ENCODE measurements at places on chromosomes 7 and 10. TPM values are rescaled to one million over a fixed set of nuclear protein-coding genes. Genes with fewer than 3 reads are reported as not detected.

DNA sequence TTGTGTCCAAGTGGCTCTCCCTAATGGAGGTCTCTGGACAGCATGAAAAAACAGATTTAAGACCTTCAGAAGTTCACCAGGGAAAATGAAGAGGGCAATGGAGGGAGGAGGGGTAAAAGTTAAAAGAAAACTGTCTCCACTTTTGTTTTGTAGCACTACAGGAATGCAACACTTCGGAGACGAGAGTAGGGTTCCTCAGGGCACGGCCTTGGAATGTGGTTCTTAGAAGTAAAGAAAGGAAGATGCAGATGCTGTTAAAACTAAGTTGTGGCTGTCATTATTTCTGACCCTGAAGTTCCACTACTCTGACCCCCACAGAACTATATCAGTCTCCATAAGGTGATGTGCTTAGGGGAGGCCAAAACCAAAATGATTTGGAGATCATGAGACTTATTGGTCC, 335.1 kb downstream of the XPNPEP1 start:
- no peaks in the 10 kb centered on the region for H3K27me3 ChIP-seq
- H3K4me3 ChIP-seq: no peak overlapping the region
- no peak for DNase-seq
- H3K27ac ChIP-seq: no peak overlapping the region
- H3K36me3 ChIP-seq: no peaks in the 10 kb centered on the region
- H3K4me1 ChIP-seq: no peaks in the 10 kb centered on the region

DNA sequence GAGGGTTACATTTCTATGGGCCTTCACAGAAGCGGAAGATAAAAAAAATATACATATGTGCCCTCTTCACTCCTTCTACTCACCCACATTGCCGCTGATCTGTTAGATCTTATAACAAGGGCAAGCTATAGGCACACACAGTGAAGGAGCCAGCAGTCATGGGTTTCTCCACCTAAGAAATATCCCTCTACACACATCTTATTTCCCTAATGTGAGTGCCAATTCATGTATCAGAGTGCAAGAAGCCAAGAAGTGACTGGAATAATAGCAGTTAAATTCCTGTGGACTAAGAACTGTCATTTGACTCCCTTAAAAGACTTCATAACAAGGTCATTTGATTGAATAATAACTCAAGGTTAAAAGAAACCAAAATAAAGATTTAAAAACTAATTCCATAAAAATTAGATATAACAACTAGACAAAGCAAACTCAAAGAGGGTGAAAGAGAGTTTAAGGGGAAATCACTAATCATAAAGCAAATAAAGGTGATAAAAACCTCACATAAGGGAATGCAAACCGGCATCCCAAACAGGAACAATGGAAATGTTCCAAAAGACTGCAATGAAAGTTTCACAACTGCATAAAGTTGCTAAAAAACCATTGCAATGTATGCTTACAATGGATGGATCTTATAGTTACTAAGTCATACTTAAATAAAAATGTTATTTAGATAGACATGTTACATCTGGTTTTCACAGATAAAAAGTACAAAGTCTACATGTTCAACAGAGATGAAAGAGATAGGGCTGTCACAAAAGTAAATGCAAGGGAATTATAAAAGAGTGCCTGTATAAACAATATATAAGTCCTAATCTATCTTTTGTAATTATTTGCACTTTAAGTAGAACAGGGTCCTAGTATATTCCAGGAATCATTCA, 42.8 kb downstream of the ARHGAP21 start:
- peaks cover 41% of the 10 kb centered on the region for H3K4me1 ChIP-seq
- H3K4me3 ChIP-seq: no peak overlapping the region

DNA sequence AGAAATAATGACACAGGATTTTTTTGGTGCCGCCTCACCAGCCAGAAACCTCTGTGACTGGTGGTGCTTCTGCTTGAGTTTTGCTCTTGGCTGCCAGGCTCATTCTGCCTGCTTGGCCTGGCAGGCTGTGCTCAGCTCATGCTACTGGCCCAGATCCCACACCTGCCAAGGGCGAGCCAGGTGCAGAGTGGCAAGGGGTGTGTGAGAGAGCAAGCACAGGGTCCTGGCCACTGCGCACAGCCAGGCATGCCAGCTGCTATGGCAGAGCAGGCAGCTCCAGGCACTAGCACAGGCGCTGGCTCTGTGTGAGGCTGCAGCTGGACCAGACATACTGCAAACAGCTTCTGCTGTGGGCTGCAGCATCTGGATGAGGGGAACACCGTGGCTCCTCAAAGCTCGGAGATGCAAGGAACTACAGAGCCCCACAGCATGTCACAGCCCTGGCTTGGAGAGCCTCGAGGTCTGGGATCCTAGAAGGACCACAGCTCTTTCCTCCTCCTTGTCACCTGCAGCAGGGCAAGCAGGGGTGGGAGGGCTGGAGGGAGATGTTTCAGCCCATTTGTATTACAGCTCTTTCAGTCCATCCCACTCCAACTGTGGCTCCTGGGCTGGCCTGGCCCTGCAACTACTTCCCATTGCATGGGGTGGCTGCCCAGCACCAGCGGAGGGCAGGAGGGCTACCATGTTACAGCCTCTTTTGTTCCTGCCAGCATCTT, 313.4 kb upstream of the SEMA3C start:
- no peak overlapping the region for H3K4me3 ChIP-seq
- no peaks in the 10 kb centered on the region for H3K36me3 ChIP-seq
- no peak for DNase-seq
- H3K27ac ChIP-seq: no peak overlapping the region

GRCh38 chr10:97207131-97207530, 21.4 kb upstream of the SLIT1 start:
- H3K36me3 ChIP-seq: no peaks in the 10 kb centered on the region
- H3K4me3 ChIP-seq: no peak overlapping the region
- H3K27ac ChIP-seq: no peak overlapping the region
- H3K27me3 ChIP-seq: no peaks in the 10 kb centered on the region
- H3K4me1 ChIP-seq: no peaks in the 10 kb centered on the region

DNA sequence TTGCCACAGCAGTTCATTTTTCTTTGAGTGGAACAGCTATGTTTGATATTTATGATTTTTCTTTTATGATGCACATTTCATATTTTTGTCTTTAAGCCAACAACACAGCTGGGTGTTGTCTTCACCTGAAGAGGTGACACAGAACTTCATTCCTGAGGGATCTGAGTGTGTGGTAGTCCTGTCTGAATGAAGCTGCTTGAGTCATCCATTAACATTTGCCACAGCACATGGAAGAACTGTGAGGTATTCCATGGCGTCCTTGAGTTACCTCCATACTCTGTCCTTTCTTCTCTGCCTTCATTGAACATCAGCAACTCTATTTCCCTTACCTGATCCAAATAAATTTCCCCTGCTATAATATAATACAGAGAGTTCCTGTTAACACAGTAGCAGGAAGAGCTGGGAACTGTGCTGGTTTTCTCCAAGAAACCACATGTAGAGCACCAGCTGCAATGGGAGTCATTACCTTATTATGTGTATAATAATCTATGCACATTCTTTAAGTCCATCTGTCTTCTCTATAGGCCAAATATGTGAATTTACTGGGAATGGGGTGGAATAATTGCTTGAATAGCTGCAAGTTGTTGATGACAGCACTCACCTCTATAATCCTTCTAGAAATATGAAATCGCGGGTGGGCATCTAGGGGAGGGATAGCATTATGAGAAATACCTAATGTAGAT, 72.4 kb upstream of the TAC1 start:
- no peaks in the 10 kb centered on the region for H3K4me1 ChIP-seq
- no peaks in the 10 kb centered on the region for H3K36me3 ChIP-seq
- DNase-seq: no peak
- H3K4me3 ChIP-seq: no peak overlapping the region

The OR13A1 gene
- total RNA-seq: not detected

DNA sequence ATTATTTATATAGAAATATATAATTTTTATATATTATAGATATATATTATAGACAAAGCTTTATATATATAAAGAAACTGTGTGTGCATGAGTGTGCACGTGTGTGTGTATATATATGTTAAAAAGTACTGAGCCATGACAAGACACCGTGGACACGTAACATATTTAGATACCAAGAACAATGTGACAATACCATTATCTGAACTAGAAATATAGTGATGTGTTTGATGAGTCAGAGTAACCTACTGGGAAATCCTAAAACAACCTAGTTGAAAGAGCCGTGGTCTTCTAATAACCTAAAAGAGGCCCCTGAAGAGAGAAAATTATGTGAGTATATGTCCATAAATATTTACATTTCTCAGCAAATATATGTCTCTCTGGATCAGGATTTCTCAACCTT, 50.7 kb upstream of the ITGB8 start:
- H3K4me1 ChIP-seq: no peaks in the 10 kb centered on the region
- H3K27me3 ChIP-seq: no peaks in the 10 kb centered on the region

DNA sequence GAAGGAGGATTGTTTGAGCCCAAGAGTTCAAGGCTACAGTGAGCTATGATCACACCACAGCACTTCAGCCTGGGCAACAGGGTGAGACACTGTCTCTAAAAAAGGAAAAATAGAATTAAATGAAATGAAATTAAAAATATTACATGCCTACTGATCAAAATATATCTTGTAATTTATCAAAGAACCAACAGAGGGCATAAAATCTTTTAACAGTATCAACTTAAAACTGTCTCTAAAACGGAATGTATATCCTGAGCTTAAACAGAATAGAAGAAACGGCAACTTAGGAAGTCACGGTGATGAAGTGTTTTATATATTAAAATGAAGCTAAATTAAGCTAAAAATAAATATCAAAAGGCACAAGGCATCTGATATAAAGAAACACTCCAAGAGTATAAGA, 78.8 kb downstream of the MTPAP start:
- no peaks in the 10 kb centered on the region for H3K4me1 ChIP-seq
- no peak overlapping the region for H3K27ac ChIP-seq
- H3K27me3 ChIP-seq: no peaks in the 10 kb centered on the region
- DNase-seq: no peak
- no peak overlapping the region for H3K4me3 ChIP-seq

DNA sequence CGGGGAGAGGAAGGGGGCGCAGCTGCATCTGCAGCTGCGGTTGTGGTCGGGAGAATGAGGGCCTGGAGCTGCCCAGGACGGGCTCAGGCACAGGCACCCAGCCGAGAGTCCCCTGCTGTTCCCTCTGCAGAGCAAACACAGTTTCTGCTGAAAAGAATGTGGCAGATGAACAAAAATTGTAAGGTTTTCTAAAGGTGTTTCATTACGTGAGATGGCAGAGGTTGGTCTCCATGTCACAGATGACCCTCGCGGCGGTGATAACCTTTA, 456.2 kb downstream of the DNAJB6 start:
- H3K36me3 ChIP-seq: no peaks in the 10 kb centered on the region
- H3K4me3 ChIP-seq: no peak overlapping the region
- H3K4me1 ChIP-seq: no peaks in the 10 kb centered on the region
- H3K27ac ChIP-seq: no peak overlapping the region

The CPA2 gene
- not detected for total RNA-seq

DNA sequence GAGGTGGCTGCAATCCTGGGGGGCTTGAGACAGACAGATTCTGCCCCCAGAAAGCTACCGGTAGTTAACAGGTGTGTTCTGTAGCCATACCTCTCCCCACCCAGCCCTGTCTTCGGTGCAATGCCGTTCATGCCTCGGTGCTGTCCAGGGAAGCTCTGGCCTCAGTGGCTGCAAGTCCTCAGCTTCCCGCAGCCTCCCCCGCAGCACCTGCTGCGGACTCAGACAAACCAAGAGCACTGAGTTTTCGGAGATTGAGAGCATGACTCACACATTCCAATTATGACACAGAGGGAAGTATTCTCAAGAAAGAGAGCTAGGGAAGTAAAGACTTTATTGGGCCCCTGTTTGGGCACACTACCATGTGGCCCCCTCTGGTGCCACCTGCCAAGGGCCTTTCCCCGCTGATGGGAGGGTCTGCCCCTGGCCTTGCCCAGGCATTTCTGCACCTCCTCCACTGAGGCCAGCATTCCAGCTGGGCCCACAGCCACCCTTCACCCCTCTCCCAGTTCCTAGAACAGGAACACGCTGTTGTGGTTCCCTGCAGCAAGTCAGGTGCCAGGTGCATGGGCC, 30.2 kb upstream of the EZH2 start:
- no peak overlapping the region for H3K4me3 ChIP-seq

GRCh38 chr7:43559171-43559945, 23.6 kb upstream of the STK17A start:
- H3K27me3 ChIP-seq: no peaks in the 10 kb centered on the region
- no peak overlapping the region for H3K27ac ChIP-seq
- no peak overlapping the region for H3K4me3 ChIP-seq
- no peaks in the 10 kb centered on the region for H3K4me1 ChIP-seq
- no peaks in the 10 kb centered on the region for H3K36me3 ChIP-seq
- DNase-seq: no peak

- H3K27me3 ChIP-seq: no peaks in the 10 kb centered on the region
- no peaks in the 10 kb centered on the region for H3K4me1 ChIP-seq
- DNase-seq: no peak
- peaks cover 93% of the 10 kb centered on the region for H3K36me3 ChIP-seq
- no peak overlapping the region for H3K4me3 ChIP-seq
These were observed 20.3 kb downstream of the CALHM2 start for GRCh38 chr10:103431902-103432301.

The HYAL4 gene
- total RNA-seq: not detected

The TCAF2 gene
- 2.9 TPM for total RNA-seq

- H3K4me1 ChIP-seq: no peaks in the 10 kb centered on the region
- DNase-seq: no peak
- no peak overlapping the region for H3K4me3 ChIP-seq
- H3K27ac ChIP-seq: no peak overlapping the region
These were observed 535.6 kb upstream of the GHITM start for GRCh38 chr10:83603708-83604107.

The FAM25A gene
- not detected for total RNA-seq

DNA sequence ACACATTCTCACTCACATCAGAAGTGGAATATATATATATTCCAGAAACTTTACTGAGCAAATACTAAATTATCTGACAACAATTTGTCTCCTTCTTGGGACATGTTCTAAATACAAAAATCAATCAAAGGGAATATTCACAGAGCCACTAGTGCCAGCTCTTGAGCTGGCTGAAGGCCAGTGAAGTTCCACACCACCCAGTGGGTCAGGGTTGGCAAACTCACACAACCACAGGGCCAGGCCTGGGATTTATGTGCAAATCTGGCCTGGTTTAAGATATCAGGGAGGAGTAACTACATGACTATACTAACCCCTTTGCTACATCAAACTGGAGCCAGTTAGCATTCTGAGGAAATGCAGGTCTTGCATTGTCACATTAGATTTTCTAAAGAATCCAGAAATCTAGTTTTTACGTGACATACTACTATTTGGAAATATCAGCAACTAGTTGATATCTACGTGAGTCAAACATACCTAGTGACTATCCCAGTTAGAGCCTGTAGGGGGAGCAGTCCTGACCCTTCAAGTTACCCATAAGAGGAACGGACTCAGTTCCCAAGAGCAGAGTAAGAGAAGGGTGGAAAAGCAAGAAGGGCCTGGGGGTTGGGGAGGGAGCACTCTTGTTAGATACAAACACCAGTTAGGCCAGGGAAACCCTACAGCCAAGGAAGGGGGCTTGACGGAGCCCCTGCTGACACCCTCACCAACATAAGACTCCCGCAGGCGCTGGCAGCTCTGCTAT, 600.4 kb downstream of the KCNMA1 start:
- H3K27me3 ChIP-seq: no peaks in the 10 kb centered on the region
- H3K36me3 ChIP-seq: no peaks in the 10 kb centered on the region
- H3K27ac ChIP-seq: no peak overlapping the region

All from sigmoid colon (tissue), 7 donors.